ENCODE measurements at places on chromosomes 5 and 9.

DNA sequence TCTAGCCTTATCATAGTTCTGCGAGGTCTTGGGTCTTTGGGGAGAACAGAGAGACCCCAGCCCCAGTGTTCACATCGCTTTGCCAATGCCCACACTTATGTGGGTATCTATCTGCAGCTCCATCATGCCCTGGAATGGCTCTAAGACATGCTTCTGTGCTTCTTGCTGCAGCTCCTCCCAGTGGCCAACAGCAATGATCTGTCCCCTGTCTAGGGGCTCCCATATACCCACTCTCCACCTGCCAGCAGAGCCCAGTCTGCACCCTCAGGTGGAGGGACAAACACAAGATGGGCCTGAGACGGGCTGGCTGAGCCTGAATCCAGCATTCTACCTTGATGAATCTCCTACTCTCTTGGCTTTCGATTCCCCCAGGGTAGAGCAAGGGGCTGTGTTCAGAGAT is 14.6 kb upstream of the DAP start:
- no peak for DNase-seq

DNA sequence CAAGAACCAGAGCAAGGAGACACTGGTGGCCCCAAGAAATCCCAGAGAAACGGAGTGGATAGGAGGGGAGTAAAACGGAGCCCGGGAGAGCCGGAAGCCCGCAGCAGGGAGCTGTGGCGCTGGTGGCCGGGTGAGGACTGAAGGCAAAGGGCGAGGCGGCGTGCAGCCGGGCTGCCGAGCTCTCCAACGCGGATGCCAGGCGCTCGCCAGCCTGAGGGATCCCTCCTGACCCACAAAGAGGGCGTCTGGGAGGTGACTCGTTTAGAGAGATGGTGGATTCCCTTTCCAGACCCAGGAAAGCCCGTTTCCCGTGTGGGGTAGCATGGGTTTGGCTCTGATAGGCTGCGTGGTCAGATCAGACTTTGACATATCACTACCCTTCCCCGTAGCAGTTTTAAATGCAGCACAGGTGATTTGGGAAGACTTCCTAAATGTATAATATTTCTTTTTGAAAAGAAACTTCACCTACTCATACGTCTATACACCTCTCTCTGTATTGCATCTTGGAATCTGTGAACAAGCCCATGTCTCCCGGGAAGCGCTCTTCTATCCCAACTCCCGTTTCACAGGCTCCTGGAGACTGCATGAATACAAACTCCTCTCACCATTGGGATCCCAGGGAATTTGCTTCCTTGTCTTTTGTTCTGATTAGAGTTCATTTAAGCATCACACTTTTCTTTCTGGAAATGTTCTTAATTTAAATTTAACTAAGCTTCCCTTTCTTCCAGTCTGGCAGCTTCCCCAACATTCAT is 158.1 kb downstream of the C9orf152 start:
- no peak for DNase-seq

DNA sequence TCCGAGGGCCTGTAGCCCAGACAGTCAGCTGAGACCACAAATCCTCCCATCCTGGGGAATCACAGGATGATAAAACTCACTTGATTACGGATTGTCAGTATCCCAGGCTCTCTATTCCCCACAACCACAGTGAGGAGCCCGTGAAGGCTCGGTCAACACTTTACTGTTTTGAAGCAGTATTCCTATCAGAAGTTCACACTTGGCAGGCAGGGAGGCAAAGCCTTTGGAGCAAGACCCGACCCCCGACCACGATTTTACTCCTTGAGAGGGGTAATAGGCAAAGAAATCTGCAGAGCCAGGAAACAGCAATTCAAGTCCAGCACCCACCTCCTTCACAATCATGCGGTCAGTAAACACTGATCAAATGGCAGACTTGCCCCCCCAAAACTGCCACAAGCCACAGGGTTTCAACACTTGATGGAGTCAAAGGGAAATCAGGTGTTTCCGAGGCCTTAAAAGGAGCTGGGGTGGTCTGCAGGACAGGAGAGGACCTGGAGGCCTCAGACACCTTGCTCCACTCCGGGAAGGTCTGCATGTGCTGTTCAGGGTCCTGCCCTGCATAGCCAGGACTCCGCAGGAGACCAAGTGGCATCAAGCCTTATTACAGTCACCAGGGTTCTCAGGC is 25.2 kb downstream of the BICD2 start:
- no peak for DNase-seq

DNA sequence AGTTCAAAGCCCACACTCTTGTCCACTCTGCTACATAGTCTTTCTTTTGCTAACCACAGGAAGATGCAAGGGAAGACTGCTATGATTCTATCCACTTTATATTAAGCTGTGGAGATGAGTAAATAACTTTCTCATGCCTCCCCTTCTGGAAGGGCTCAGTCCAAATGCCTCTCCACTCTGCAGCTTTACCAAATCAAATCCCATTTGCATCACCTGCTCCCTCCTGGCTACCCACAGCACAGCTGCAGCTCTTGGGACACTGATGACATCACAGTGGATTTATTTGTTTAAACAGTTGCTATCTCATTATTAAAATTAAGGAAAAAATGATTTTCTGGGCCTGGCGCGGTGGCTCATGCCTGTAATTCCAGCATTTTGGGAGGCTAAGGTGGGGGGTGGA is 1544.9 kb upstream of the WWC1 start:
- DNase-seq, result no peak

GRCh38 chr9:133712221-133713100 is 25.7 kb downstream of the SARDH start:
- no peak for DNase-seq
